ENCODE measurements at places on chromosomes 2 and 18.

DNA sequence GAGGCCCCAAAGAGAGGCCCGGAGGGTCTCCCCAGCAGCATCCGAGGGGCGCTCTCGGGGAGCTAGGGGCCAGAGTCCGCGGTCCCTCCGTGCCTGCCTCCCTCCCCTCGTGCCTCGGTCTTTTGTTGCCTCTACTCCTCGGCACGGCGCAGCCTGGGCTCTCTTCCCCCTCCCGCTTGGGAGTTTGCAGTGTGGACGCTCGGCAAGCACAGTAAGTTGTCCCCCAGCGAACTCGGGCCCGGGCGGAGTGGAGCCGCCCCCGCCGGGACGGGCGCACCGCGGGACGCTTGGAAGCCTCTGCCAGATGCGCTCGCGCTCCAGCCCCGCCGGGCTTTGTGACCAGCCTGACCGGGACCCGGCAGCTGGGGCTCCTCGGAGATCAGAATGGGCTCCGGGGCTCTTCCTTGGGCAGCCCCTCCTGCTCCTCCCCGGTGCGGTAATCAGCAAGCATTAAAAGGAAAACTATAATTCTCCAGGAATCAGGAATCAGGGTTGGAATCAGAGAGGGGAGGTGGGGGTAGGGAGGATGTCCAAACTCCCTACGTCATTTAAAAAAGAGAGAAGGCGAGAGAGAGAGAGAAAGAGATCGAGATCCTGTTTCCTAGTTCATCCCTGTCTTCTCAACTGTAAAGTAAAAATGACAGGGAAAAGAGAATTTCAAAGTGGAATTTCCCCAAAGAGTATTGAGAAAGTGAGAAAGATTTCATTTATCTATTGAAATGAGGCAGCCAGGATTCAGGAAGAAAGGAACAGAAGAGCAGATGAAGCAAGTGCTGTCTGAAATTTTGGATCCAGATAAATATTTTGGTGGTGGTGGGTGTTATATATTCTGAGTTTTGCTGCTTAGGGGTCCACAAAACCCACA, 786 bp upstream of the TMEM200C start:
- no peak for DNase-seq

DNA sequence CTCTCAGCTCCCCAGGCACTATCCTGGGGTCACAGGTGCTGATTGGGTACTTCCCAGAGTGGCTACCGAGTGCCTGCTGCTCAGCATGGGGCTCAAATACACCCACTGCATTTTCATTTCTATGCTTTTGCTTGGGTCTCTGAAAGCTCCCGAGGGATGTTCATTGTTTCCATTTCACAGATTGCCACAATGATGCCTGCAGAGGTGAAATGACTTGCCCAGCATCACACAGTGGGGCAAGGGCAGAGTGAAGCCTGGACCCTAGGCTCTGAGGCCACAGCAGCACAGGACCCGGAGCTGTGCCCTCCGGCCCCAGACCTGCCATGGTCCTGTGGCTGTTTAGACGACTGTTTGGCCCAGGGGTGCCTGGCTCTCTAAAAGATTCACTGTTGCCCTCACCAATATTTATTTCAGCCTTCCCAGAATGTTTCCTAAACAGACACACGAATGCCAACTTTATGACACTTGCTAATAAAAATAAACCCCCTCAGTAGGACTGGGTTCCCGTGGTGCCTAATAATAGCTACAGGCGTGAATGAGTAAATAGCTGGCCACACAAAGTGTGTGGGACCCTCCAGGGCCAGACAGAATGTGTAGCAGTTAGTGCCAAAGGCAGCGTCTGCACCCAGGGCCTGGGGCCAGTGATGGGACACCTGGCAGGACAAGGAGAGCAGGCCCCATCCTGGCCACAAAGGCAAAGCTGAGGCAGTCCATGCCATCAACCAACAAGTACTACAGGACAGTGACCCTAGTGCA, 11.5 kb upstream of the ST8SIA5 start:
- no peak for DNase-seq

GRCh38 chr2:23452853-23453420, 68.0 kb downstream of the KLHL29 start:
- DNase-seq, result no peak

DNA sequence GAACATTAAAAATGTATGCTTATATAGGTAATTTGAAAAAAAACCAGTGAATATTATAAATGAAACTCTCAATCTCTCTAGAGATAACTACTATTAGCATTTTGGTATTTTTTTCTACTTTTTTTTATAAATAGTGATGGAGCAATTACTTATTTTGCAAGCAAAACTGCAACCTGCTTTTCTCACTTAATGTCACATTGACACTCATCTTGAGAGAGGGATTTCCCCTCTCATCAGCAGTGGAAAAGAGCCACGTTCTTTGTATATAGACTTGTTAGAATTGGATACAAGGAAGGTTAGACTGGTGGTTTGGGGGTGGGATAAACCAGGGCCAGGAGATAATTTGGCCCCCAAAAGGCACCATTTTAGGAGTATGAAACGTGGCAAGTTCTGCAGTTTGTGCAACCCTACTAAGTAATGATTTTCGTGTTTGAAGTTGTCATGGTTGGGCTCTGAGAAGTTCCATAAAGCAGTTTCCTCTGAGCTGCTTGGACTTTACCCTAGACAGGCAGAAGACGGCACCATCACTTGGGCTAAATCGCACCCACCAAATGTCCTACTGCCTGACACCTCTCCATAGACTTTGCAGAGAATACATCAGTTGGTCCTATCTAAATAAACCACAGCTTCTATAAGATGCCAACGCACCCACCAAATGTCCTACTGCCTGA, 194.0 kb downstream of the ACTR3 start:
- DNase-seq, result no peak

DNA sequence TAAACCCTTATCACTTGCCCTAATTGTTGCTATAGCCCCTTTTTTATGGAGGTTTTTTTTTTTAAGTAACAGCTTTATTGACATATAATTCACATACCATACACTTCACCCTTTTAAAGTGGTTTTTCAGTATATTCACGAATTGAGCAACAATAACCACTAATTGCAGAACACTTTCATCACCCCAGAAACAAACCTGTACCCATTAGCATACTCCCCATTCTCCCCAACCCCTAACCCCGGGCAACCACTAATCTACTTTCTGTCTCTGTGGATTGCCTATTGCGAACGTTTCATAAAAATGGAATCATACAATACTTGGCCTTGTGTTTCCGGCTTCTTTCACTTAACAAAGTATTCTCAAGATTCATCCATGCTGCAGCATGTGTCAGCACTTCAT, 213.6 kb downstream of the ATAD2B start:
- no peak for DNase-seq

GRCh38 chr18:23650968-23651927, 11.5 kb downstream of the ANKRD29 start:
- no peak for DNase-seq

DNA sequence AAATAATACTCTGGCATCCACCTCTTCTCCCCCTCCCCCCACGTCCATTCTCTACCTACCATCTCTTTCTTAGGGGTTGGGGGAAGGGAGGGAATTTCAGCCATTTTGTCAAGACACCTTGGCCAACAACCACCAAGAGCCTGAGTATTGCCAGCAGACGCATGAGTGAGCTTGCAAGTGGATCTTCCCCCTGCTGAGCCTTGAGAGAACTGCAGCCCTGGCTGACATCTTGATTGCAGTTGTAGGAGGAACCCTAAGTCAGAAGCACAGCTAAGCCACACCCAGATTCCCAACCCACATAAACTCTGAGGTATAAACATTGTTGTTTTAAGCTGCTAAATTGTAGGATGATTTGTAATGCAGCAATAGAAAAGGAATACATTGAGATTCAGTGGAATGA, 165.6 kb downstream of the TMEFF2 start:
- no peak for DNase-seq

DNA sequence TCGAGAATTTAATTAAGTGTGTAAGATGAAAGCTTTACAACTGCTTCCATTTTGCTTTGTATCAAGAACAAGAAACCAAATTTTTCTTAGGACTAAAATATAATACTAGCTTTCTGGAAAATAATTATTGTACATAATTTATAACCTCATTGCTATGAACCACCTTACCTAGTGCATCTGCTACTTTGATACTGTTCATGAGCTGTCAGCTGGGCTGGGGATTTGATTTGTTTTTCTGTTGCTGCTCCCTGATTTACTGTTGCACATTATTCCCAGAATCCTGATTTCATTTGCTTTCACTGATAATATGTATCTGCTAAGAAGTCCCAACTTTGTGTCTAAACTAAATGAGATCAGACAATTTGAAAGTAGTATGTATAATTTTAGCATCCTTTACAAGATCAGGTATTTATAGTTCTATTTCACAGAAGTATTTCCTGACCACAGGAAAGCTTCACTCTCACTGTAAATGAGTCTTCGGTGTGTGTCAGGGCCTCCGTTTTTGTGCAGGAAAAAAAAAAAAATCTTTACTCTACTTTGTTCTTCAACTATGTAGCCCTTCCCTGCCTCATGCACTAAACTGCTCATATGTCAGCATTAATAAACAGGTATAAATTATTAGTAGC, 105.6 kb upstream of the CCDC150 start:
- no peak for DNase-seq

DNA sequence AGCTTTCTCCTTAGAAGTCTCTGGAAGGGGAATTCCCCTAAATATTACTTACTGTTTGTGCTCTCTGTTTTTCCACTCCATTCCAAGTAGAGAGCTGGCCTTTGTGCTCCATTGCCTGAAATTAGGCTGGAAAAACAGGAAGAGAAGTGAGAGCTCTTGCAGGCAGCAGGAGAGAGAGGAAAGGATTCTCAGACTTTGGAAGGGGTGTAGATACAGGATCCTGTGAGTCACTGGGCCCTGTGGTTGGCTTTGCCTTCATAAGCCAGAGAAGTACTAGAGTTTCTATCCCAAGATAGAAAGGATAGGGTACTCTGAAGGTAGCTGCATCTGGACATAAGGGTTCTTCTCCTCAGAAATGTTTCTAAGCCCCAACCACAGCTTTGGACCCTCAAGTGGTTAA, 188.9 kb downstream of the CMPK2 start:
- no peak for DNase-seq

DNA sequence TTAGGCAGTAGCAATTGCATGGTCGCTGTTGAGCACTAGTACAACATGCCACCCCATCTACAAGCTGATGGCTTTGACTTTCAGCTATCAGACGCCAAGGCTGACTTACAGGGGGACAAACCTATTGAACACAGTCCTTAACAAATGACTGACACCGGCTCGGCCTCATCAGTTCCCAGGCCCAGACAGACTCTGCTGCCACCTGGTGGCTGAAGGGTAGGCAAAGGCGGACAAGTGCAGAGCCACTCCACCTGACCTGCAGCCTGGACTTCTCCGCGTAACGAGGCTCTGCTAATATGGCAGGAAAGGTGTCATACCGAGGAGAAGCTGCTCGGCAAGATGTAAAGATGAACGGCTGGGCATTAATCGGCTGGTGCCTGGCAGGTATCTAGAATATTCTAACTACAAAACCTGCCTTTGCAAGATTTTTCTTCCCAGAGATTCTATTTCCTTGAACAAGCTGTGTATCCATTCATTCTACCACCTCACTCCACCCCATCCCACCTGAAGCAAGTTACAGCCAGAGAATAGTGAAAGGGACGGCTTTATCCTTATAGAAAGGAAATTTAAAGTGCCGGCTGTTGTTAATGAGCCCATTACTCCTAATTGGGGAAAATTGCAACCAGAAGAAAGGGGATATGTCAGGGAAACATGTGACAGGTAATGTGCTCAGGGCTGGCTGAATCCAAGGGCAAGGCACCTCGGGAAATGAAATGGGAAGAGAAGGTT, 67.4 kb downstream of the STEAP3 start:
- no peak for DNase-seq

- no peak for DNase-seq
These were observed 196.0 kb downstream of the LDLRAD4 start for GRCh38 chr18:13414521-13414920.

- no peak for DNase-seq
These were observed 81.1 kb downstream of the TRIB2 start for GRCh38 chr2:12797815-12798214.

GRCh38 chr2:20052229-20052851, 912 bp upstream of the LAPTM4A start:
- DNase-seq, result no peak

- DNase-seq, result no peak
These were observed 174.4 kb downstream of the SEPTIN10 start for GRCh38 chr2:109439390-109439786.

GRCh38 chr2:16005389-16005788, 65.0 kb downstream of the MYCN start:
- no peak for DNase-seq

DNA sequence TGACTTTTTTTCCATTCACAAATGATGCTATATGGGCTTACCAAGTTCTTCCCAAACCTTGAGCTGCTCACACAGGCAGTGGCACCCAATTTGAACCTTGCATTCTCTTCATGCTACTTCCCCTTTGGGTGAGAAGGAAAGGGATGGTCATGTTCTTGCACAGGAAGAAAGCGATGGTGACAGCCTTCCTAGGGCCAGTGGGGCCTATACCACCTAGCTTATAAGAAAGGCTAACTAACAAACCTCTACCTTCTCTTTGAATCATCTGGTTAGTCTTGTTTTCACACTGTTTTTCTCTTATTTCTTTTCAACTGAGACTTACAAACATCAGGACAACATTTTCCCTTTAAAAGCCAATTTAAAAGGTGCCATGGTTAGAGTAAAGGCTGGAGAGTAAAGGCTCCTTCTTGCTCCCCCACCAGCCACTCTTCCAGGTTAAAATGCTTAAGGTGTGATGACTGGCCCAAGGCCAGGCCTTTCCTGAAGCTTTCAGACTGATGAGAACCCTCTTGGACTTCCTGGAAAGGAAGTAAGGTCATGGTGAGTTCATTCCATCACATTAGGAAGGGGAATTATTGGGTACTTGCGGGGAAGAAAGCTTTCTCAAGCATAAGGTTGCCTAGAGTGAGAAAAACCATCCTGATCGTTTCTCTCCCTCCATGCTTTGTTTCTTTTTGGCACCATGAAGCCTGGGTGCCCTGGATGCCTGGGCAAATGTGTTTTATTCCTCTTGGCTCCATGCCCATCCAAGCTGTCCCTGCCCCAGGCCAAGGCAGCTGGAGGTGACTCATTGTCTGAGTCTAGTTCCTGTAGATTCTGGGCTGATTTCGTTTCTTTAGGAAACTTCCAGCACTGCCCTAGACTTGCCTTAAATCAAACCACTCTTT, 41.4 kb upstream of the ITGB6 start:
- no peak for DNase-seq

DNA sequence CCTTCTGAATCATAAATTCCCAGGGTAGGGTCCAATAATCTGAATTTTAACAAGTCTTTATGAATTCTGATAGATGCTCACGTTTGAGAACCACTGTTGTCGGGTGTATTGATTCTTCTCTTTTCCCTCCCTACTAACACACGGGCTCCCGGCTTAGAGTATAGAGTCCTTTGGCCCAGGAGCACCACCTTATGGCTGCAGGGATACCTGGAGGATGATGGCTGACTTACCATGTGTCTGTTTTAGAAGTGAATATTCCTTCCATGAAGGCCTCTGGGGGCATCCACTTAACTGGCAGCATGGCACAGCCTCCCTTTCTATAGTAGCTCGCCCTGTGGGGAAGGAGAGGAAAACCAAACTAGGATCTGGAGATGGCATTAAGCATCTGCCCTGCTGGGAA, 91.7 kb downstream of the CLIP4 start:
- no peak for DNase-seq

- no peak for DNase-seq
These were observed 176.3 kb downstream of the TNS1 start for GRCh38 chr2:217826520-217826919.
